ENCODE measurements at places on chromosomes 2 and 18. TPM values are rescaled to one million over a fixed set of nuclear protein-coding genes. Genes with fewer than 3 reads are reported as not detected.

DNA sequence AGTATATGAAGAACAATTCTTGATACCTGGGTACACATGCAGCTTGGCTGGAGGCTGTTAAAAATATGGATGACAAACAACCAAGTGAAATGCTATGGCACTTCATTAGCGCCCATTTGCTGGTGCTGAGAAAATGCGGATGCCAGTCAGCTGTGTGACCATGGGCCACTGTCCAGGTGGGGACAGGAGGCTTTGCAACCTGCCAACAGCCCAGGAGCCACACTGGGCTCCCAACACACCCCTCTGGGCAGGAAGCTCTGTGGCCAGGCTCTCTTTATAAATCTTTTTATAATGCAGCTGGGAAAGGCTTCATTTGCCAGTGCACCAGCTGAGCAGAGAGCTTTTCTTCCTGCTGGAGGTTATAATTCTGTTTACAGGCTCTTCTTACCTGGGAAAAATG is 19.9 kb downstream of the RNF144A start:
- DNase-seq = no peak

- DNase-seq = no peak
Measured at GRCh38 chr2:143728498-143728897, 599.3 kb downstream of the ARHGAP15 start.

- DNase-seq = no peak
Measured at GRCh38 chr2:215758691-215759090, 254.7 kb downstream of the MREG start.

- DNase-seq = no peak
Measured at GRCh38 chr2:860259-860855, 90.3 kb upstream of the SNTG2 start.

DNA sequence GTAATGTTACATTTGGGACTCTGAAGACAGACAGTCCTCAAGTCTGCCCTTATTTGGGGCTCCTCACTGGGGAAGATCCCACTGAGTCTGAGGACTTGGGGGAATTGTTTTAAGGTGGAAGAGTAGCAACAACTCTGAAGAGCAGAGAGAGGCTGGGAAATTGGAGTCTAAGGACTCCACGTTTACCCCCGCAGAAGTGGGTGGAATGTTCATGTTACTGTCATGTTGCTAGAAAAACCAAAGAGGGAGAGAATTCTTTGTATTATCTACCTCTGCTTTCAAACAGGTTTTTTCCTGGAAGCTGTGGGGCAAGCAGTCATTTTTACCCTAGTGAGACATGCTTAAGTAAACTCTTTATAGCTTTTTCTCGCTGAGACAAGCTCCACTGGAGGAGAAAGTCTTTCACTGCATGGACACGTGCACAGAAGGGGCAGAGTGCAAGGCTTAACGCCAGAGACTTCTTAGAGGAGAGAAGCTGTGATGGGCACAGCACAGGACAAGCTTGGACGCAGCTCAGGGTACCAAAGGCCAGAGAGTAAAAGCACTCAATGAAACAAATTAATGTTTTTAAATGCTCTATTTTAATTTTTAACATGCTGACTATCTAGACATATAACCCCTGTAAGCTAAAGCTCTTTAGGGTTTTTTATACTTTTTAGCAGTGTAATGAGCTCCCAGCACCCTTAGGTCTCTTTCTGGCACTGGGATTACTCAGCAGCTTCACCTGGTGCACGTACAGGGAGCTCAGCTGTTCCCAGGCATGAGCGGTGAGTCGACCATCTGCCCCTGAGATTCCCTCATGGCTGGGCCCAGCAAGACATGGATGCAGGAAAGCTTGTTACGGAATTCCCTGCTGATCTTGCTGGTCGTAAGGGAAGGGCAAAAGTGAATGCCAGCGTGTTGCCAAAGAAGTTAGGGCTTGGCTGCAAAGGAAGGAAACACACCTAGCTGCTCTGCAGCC is 54.5 kb upstream of the BIN1 start:
- no peak for DNase-seq

DNA sequence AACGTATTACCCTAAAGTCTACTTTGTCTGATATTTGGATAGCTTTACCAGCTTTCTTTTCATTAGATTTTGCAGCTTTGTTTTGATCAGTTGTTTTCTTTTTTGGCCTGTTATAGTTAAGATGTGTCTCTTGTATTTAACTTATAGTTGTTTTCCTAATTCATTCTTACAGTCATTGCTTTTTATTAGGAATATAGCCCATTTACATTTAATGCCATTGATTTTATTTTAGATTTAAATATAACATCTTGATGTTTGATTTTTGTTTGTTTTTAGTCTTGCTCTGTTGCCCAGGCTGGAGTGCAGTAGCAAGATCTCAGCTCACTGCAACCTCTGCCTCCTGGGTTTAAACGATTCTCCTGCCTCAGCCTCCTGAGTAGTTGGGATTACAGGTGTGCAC is 215.9 kb upstream of the HDAC4 start:
- no peak for DNase-seq

DNA sequence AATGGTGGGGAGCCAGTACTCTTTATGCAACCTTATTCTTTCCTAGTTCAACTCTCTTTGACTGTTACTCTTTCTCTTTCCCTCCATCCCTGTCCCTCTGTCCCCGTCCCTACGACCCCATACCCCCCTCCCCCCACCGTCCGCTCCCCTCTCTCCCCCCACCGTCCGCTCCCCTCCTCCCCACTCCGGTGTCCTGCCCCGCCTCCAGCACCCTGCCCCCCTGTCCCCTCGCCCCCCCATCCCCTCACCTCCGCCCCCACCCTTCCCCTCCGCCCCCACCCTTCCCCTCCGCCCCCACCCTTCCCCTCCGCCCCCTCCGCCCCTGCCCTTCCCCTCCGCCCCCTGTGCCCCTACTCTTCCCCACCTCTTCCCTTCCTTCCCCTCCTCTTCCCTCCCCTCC is 128.4 kb downstream of the LPIN1 start:
- DNase-seq = no peak

GRCh38 chr2:101682311-101682710 is 15.2 kb upstream of the MAP4K4 start:
- no peak for DNase-seq

DNA sequence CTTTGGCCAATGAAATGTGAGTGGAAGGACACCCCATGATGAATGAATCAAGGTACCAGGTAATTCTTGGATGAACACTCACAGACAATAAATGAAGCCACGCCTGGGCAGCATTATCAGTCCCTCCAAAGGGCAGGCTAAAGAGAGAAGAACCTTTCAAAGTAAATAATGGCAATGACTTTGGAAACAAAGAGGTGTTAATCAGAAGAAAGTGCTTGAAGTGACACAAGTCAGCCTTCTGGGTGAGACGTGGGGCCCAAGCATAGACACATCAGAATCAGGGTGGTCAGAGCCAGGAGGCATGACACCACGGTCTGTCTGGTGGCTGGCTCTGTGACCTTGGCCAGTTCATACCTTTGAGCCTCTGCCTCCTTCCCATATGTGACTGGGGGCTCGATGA is 103.3 kb downstream of the POLR1A start:
- no peak for DNase-seq

DNA sequence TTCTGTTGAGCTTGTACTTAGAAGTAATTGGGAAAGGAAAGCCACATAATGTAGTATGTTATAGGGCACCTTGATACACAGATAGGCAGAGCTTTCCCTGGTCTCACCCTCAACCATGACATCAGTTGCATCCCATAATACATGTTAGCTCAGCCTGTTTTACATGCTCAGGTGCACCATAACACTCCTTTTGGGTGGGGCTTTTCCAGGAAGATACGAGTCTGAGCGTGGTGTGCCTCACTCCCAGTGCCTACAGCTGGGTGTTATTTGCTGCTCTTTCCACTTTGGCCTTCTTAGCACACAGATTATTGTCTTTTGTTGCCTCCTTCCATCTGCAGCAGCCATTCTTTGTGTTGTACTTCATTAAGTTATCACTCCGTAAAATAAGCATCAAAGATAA is 11.9 kb downstream of the TTC39C start:
- no peak for DNase-seq

DNA sequence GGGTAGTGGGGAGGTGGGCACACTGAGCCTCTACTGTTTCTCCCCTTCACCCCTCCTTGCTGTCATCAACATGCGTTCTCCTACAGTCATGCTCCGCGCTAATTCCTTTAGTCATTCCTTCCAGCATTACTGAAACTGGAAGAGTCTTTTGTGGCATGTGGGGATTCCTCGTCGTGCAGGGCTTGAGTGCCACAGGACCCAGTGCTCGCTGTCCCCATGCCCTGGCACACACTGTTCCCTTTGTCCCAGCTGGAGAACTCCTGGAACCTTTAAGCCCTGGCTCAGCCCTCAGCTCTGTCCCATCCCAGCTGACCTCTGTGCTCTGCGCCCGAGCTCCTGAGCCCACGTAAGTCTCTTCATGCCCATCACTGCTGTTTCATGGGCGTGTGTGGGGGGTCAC is 42.1 kb downstream of the ODC1 start:
- no peak for DNase-seq

- no peak for DNase-seq
Measured at GRCh38 chr18:76064998-76065397, 430.0 kb downstream of the ZNF516 start.

MDH1 gene
- total RNA-seq = 1,163 TPM

ZNF396 gene
- total RNA-seq = 0.89 TPM

IL1RL2 gene
- 0.39 TPM for total RNA-seq

NMS gene
- not detected for total RNA-seq

ALPI gene
- not detected for total RNA-seq

SERPINB11 gene
- total RNA-seq = not detected

All from right cardiac atrium (tissue), 5 donors.